Cortex of kidney (tissue), 1 donor: ENCODE measurements at places on chromosomes 12 and 14.

GRCh38 chr12:119751961-119752360 is 84.0 kb downstream of the PRKAB1 start:
- DNase-seq: no peak

DNA sequence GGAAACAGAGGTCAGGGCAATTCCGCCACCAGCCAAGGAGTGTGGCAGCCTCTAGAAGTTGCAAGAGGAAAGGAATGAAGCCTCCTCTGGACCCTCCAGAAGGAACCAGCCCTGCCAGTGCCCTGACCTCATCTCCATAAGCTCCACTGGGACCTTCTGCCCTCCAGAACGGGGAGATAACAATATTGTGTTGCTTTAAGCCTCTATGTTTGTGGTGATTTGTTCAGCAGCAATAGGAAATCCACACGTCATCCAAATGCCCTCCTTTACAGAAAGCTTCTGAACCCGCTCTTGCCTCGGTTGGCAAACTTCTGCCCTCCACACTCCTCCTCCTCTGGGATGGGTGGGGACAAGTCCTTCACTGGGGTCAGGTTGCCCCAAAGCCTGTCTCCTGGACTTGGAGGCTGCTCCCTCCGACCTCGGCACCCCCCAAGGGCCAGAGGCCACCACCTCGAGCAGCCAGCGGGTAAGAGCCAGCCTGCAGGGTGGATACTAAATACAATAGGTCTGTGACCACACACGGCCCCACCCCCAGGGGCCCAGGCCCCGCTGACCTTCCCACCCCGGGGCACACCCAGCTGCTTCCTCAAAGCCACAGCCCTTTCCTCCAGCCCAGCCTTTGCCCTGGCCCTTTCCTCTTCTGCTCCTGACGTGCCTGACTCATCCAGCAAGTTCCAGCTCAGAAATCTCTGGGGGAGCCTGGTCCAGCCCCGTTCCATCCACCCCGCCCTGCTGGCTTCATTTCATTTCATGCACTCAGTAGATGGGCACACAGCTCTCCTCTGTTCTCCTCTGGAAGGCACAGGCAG is 58.7 kb upstream of the NCOR2 start:
- DNase-seq: no peak

GRCh38 chr12:18267427-18268099 is 6.2 kb downstream of the PIK3C2G start:
- DNase-seq: no peak

- no peak for DNase-seq
Measured at GRCh38 chr12:99809909-99810308, 162.4 kb downstream of the GARIN6 start.

DNA sequence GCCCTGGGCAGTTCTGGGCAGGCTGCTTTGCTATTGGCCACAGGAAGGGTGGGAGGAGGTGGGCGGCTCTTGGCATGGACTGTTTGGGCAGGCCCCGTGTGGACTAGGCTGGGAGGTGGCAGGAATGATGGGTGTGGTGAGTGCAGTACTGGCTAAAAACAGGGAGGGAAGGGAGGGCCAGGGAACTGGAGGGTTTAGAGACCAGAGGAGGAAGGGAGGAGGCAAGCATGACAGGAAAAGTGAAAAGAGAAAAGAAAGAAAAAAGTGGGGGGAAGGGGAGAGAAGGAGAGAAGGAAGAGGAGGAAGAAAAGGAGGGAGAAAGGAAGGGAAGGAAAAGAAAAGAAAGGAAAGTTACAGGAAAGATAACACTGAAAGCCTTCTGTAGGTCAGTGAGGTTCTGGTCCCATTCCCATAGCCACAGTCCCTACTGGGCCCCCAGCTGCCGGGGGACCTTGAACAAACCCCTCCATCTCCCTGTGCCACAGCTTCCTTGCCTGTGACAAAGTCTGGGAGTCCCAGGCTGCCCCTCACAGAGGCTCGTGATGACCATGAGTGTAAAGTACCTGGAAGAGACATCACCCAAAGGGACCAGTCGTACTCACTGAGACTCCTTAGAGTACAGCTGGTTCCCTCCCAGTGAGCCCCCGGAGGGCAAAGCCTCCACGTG is 1.1 kb upstream of the C14orf132 start:
- no peak for DNase-seq

DNA sequence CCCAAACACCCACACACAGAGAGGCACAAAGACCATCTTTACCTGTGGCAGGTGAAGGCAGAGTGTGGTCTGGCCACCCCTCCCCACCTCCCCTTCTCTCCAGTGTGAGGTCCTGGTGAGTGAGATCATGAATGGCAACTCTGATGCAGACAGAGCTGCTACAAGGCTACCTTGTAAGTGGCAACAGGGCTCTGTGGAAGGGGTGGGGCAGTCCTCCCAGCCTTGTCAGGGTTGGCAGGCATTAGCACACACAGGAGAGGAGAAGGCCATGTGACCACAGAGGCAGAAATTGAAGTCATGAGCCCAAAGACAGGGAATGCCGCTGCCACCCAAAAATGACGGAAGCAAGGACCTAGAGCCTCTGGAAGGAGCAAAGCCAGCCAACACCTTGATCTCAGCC is 30.7 kb downstream of the VWF start:
- DNase-seq: no peak

DNA sequence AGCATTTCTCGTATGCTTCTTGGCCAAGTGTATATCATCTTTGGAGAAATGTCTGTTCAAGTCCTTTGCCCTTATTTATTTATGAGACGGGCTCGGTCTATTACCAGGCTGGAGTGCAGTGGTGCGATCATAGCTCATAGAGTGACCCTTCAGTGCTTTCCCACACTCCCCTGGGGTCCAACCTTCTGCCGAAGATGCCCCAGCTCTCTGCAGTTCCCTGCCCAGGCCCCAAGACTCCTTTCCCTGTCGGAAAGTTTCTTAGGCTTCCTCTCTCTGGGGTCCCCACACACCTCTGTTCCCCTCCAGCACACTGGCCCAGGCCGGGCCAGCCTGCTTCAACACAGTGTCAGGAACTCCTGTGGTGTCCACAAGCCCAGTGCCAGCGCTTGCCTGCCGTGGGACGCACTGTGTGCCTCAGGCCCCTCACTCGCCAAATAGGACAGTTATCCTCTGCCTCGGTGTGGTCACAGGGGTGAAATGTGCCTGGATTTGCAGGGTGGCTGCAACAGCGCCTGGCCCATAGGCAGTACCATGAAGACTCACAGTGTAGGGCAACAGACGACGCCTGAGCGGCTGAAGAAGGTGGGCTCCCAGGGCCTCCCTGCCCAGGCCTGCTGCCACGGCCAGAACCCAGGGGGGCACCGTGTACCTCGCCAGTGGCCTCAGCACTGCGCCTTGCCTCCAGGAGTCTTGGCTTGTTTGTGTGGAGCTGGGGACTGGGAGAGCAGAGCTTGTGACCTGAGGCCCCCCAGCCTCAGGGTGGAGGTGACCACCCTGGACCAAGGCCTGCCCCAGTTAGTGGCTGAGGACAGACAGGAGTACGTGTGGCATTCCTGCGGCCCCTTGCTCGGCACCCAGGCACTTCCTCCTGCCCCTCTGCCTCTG is 4.9 kb upstream of the ASPG start:
- no peak for DNase-seq

DNA sequence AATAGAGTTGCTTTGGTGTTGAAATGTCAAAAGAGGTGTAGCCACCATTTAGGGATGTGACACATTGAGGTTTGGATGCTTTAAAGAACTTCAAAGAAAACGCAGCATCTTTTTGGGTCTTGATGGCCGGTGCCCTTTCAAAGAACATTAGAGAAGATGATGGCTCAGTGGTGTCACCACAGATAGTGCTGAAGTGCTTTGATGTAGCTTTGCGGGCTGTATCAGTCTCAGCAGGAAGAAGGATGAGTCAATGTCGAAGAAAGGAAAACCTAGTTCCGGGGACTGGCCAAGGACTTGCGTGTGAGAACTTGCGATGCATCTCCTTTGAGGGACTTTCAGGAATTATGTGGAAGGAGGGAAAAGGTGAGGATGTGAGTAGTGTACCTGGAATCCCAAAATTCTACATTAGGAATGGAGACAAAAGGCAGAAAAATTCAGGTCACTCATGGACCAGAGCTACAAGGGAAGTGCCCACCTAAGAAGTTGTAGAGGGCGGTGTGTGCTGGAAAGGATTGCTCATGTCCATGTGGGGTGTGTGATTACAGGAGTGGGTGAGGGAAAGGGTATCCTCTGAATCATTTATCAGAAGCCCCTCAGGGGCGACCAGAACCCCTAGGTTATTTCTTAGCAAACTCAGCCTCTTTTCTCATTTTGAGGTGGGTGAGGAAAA is 39.7 kb upstream of the GZMB start:
- DNase-seq: no peak

DNA sequence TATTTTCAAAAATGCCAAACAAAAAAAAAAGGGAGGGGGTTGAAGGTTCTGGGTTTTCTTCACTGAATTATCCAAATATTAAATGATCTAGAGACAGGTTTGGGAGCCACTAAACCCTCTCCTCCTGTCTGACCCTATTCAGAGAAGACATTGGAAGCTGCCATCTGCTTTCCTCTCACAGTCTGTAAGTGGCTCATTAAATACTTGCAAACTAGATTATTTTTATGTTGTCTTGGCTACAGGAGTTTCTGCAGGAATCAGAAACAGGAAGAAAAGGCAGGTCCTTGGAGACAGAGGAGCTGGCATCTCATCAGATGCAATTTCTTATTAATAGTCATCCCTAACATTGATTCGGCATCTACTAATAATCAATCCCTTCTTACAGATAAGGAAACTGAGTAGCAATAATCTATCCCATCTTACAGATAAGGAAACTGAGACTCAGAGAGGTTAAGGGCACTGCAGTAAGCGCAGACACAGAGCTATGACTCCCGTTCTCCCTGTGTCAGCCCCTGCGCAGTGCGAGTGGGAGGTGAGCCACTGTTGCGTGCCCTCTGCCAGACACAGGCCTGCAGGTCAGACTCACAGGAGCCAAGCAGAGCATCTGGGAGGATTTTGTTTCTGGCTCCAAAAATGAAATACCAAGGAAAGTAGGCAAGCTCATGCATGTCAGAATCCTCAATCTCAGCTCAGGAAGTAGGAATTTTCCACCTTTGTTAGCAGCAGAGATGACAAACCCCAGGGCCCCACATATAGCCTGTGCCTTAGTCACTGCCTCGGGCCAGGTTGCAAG is 11.0 kb downstream of the BDKRB2 start:
- DNase-seq: no peak

DNA sequence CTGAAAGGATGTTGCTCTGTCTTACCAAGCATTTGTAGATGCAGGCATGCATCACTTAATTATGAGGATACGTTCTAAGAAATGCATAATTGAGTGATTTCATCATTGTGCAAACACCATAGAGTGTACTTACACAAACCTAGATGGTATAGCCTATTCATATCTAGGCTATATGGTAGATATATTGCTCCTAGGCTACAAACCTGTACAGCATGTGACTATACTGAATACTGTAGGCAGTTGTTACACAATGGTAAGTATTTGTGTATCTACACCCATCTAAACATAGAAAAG is 75.9 kb downstream of the IFT81 start:
- no peak for DNase-seq

DNA sequence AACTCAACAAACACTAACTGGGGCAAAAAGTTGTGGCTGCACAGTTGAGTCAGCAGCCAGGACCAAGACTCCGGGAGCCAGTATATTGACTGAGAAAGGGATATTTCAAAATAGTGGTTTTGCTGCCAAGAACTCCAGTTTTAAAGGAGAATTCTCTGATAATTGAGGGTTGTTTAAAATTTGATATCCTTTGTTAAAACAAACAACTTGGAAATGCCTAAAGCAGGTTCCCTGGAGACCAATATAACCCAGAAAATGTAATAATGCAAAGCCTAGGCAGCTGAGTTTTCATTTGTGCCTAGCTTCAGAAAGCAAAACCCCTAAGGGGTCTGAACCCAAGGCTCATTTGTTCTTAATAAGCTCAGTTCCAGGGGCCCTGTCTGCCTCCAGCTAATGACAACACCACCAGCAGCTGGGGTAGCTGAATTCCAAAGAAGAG is 311.7 kb upstream of the CCDC196 start:
- DNase-seq: no peak

- DNase-seq: no peak
Measured at GRCh38 chr12:50380761-50381325, 15.6 kb downstream of the FAM186A start.

DNA sequence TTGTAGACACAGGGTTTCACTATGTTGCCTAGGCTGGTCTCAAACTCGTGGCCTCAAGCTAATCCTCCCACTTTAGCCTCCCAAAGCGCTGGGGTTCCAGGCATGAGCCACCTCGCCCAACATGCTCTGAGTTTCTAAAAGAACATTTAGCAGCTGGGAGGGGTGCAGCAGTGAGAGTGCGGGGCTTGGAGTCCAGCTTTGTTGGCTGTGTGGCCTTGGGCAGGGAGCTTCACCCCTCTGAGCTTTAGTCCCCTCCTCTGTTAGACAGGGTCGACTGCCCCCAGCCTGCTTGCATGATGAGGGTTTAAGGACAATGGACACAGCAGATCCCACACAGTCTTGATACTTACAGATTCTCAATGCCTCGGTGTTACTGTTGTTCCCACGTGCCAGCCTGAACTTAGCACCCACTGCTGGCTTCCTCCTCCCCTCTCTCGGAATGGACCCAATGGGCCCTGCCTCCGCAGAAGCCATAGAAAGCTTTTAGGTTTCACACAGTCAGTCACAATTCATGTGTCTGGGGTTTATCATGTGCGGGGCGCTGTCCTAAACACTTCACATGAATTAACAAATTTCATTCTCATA is 54.6 kb downstream of the PSMA6 start:
- no peak for DNase-seq

DNA sequence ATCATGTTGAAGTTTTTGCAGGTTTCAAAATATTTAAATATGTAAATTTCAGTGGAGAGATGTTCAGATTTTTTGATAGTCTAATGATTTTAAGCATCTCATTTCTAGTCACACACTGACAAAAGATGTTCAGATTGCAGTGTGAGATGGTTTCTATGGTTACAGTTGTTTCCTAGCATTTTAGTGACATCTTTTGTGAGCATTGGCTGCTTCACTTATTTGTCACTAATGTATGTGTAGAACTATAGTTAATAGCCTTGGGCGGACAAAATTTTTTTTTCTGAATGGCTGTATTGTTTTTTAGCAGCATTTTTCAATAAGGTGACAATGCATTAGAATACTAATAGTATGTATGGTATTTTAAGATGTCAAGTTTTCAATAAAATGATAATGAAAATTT is 315.6 kb upstream of the PRKD1 start:
- DNase-seq: no peak

- no peak for DNase-seq
Measured at GRCh38 chr12:122943196-122943595, 23.1 kb downstream of the ABCB9 start.

DNA sequence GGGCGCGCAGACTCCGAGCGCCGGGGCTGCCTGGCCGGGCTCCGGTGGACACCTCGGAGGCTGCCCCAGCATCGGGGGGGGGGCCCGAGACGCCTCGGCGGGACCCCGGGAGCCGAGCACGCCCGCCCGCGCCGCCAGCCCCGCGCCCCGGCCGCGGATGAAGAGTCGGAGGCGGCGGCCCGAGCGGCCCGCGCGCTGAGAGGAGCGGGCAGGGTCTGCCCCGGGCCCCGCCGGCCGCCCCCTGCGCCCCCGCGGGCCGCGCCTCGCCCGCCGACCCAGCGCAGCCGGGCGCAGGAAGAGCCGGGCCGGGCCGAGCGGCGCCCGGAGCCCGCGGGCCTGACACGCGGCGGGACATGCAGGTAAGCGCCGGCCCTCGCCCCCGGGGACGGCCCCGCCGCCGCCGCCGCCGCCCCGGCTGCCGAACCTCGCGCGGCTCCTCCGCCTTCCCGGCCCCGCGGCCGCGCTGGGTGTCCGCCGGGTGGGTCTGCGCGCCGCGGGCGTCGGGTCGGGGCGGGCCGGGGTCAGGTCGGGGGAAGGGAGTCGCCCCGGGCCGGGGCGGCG is 63.7 kb downstream of the FBXL14 start:
- no peak for DNase-seq
